ENCODE measurements at places on chromosomes 4 and X. TPM values are rescaled to one million over a fixed set of nuclear protein-coding genes. Genes with fewer than 3 reads are reported as not detected.

The SULT1E1 gene
- not detected for total RNA-seq

The MSANTD1 gene
- 0.87 TPM for total RNA-seq

GRCh38 chrX:7266288-7266687 is 118.3 kb upstream of the PUDP start:
- DNase-seq: no peak
- no peak overlapping the region for H3K4me3 ChIP-seq
- no peaks in the 10 kb centered on the region for H3K27me3 ChIP-seq
- peaks cover 15% of the 10 kb centered on the region for H3K4me1 ChIP-seq
- H3K36me3 ChIP-seq: no peaks in the 10 kb centered on the region

GRCh38 chr4:41418444-41418843 is 119.5 kb upstream of the LIMCH1 start:
- H3K4me1 ChIP-seq: no peaks in the 10 kb centered on the region
- no peak overlapping the region for H3K27ac ChIP-seq
- no peak for DNase-seq
- no peak overlapping the region for H3K4me3 ChIP-seq

GRCh38 chrX:55120761-55121358 is 32.0 kb downstream of the PAGE2 start:
- H3K27me3 ChIP-seq: no peaks in the 10 kb centered on the region
- no peak overlapping the region for H3K4me3 ChIP-seq

GRCh38 chrX:95733426-95733825 is 951.2 kb upstream of the DIAPH2 start:
- H3K4me1 ChIP-seq: no peaks in the 10 kb centered on the region
- H3K36me3 ChIP-seq: no peaks in the 10 kb centered on the region
- H3K27me3 ChIP-seq: no peaks in the 10 kb centered on the region
- H3K27ac ChIP-seq: no peak overlapping the region
- DNase-seq: no peak

DNA sequence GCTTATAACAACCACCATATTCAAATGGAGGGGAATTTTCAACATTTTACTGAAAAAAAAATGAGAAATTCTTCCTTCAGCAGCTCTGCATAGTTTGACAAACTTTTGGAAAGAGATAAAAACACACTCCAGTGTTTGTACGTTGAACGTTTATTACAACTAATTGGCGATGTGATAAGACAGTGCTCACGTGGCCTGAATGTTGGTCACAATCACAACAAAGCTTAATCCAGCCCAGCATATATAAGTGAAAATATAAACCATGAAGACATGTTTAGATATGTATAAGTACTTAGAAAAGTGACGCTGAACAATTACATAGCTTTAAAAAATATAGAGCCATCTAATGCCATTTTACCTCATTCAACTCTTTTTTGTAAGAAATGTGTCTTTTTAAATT is 28.7 kb downstream of the AP1S2 start:
- H3K27me3 ChIP-seq: no peaks in the 10 kb centered on the region
- peaks cover under 1% of the 10 kb centered on the region for H3K36me3 ChIP-seq
- DNase-seq: no peak

DNA sequence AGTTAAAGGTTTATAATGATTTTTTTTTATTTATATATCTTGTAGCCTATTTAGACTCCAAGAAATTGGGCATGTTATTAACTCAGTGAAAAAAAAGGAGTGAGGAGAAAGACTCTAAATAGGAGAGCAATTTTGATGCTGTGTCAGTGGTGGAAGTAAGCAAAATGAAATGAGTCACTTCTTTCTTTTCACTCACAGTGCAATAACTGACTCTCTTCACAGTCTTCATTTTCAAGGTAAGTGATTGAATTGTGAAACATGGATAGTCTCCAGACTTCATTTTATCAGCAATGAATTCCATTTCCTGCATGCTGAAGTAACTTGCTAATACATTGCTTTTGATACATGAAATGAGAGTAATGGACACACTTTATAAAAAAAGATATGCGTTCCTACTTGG is 2271.5 kb downstream of the PCDH7 start:
- H3K4me1 ChIP-seq: no peaks in the 10 kb centered on the region
- no peak for DNase-seq
- H3K36me3 ChIP-seq: no peaks in the 10 kb centered on the region
- no peak overlapping the region for H3K27ac ChIP-seq
- H3K4me3 ChIP-seq: no peak overlapping the region

DNA sequence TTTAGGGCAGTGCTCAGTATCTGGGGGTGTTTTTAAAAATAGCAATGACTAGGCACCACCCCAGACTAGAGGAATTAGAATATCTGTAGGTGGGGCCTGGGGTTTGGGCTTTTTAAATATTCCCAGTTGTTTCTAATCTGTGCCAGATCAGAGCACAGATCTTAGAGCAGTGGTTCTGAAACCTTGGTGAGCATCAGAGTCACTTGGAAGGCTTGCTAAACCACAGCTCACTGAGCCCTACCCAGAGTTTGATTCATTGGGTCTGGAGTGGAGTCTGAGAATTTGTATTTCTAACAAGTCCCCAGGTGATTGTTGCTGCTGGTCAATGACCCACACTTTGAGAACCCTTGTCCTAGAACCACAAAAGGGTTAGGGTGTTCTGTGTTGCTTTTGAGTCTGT is 16.7 kb downstream of the HADH start:
- H3K4me3 ChIP-seq: no peak overlapping the region
- no peaks in the 10 kb centered on the region for H3K27me3 ChIP-seq
- no peak for DNase-seq
- no peaks in the 10 kb centered on the region for H3K36me3 ChIP-seq
- no peak overlapping the region for H3K27ac ChIP-seq
- H3K4me1 ChIP-seq: no peaks in the 10 kb centered on the region

- DNase-seq: no peak
- 0 out of 2 replicates have a peak, but pooled peaks cover 3% of the 10 kb centered on the region for H3K27me3 ChIP-seq
- no peak overlapping the region for H3K27ac ChIP-seq
These were observed 125.4 kb upstream of the CXorf66 start for GRCh38 chrX:140090800-140091124.

Measured in GM12878 (cell line).